Stimulated activated CD4-positive, alpha-beta T cell treated with anti-CD3 and anti-CD28 coated beads, Interleukin-12 subunit alpha, Interleukin-12 subunit beta, amount 100 ng/mL, for 24 hours (primary cell): ENCODE measurements at places on chromosomes 1 and 21.
A peak's percentile ranks its signal among the peaks of the same experiment; 100 is the strongest.

DNA sequence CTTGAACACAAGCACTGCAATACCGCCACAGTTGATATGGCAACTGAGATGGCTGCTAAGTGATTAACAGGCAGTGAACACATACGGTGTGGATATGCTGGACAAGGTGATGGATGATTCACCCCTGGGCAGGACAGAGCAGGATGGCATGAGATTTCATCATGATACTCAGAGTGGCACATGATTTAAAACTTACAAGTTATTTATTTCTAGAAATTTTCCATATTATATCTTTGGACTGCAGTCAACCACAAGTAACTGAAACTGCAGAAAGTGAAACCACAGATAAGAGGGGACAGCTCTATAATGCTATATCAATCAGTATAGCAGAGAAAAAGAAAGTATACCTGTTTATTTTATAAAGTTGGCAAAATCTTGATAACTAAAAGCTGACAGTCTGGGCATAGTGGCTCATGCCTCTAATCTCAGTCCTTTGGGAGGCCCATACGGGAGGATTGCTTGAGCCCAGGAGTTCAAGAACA lies 47.9 kb downstream of the PHACTR4 start:
- no peak for DNase-seq

- no peak for DNase-seq
Observed at GRCh38 chr1:4394366-4394765, 260.0 kb upstream of the AJAP1 start.

DNA sequence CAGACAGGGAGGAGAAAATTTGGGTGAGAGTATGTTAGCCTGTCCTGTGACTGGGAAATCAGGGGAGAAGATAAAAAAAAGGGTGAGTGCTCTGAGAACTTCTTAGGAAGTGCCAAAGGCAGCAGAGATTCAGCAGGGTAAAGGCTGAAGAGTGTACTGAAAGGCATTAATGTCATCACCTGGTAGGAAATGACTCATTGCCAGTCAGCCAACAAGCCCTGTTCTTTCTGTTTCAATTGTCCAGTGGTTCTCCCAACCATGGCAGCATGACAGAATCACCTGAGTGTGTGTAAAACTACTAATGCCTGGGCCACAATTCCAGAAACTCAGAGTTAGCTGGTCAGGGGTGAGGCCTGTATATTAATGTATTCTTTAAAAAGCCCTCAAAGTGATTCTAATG lies 83.5 kb downstream of the INTS7 start:
- DNase-seq, result no peak

GRCh38 chr21:44892536-44893277 lies 19.2 kb upstream of the PTTG1IP start:
- peak; percentile 74 for DNase-seq

GRCh38 chr1:66679140-66679539 lies 73.1 kb upstream of the DYNLT5 start:
- no peak for DNase-seq

- no peak for DNase-seq
Observed at GRCh38 chr1:39727221-39727931, 11.3 kb upstream of the PPIE start.

DNA sequence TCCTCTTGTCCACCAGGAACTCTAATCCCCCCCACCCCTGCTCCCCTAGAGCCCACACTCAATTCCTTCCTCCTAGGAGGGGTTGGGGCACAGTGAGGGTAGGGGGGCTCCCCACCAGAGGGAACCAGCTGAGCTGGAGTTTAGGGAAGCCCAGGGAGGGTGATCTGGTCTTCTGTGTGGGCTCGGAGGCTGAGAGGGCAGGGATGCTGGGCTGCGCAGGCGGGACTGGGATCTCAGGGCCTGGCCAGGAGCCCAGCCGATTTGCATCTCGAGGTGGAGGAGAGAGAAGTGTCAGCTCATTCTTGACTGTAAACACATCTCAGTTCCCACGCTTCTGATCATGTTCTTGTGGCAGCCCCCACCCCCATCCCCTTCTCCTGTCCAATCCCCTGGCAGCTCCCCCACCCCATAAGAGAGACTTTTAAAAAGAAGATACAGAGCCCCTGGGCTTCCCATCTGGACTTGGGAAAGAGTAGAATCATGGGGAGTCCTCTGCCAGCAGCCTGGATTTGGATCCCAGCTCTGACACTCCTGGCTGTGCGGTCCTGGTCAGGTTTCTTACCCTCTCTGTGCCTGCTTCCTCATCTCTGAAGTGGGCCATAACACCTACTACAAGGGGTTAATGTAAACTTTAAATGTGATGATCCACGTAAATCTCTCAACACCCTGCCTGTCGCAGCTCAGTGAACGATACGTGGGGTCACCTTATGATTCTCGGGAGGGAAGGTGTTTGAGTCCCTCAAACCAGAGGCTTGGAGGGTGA lies 6.6 kb downstream of the PEAR1 start:
- no peak for DNase-seq

DNA sequence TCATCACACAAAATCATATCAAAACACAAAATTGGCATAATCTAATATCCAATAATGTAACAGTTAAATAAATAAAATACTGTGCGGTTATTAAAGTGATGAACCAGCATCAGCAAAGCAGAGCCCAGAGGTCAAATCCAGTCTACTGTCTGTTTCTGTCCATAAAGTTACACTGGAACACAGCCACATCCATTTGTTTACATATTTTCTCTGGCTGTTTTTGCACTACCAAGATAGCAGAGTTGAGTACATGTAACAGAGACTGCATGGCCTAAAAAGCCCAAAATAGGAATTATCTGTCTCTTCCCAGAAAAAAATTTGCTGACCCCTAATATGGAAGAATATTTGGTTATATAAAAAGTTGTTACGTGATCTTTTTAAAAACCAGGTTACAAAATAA lies 242.2 kb upstream of the DMRTA2 start:
- DNase-seq, result no peak

DNA sequence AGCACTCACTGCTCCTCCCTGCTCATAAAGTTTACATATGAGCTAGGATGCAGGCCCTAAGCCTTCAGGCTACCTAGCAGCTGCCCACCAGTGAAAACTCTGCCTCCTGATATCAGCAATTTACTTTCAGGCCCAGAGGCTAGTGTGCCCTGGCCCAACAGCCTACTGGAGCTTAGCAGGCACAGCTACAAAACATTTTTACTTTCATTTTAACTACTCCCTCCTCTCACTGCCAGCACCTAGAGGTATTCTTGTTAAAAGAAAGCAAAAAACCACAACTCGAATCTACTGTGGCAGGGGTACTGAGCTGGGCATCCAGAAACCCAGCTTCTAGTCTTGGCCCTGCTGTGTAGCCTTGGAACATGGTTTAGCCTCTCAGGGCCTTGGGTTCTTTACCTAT lies 5.8 kb upstream of the LORICRIN start:
- no peak for DNase-seq

DNA sequence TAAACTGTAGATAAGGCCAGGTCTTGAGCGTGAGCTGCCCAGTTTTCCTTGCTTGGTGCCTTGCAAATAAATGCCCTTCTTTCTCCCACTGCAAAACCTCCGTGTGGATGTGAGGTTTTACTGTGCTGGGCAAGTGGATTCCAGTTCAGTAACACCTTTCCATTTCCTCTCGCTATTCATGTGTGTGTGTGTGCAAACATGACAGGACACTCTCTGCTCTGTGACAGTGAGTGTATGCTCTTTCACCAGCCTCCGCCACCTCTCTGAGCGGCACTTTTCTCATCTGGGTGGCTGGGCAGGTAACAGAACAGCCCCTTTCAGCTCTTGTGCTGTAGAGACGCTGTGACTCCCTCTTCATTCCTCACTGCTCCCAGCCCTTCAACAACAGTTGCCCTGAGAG lies 23.9 kb downstream of the CNIH3 start:
- DNase-seq, result no peak
